Activated naive CD4-positive, alpha-beta T cell (primary cell): ENCODE measurements at places on chromosomes 2 and 18.

GRCh38 chr2:165268754-165269153, 29.5 kb downstream of the SCN2A start:
- DNase-seq = no peak

DNA sequence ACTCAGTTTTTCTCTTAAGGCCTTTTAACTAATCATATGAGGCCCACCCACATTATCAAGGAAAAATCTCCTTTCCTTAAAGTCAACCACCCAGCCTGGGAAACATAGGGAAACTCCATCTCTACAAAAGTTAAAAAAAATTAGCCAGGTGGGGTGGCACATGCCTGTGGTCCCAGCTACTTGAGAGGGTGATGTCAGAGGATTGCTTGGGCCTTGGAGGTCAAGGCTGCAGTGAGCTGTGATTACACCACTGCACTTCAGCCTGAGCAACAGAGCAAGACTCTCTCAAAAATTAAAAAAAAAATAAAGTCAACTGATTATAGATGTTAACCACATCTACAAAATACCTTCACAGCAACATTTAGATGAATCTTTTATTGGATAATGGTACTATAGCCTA, 5.8 kb downstream of the DPYSL5 start:
- DNase-seq = no peak

- DNase-seq = no peak
These were observed 107.1 kb upstream of the PKDCC start for GRCh38 chr2:41940745-41941063.

DNA sequence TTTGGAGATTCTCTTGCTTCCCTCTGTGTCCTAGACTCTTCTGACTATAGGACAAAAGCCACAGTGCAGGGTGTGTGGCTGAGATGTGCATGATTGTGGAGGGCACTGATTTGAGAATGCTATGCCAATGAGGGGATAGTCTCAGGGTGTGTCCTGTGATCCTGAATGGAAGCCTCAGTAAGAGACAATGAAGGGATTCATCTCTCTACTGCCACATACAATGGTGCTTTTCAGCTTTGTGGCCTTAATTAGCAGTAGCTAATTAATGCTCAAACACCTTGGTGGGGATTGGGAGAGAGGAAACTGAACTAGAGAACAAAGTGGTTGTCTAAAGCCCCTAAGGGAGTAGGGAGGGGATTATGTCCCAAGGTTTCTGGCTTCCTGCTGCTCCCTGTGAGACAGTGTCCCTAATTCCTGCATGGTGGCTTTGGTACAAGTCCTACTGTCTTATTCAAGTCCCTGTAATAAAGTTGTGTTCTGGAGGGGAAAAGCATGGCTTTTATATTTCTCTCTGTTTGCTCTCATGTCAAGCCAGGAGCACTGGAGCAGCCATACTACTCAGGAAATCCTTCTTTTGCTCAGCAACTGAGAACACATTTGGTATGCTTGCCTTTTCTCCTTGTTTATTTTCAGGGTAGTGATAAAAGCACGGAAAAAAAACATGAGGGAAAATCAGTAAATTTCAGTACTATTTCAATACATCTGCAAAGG, 415.2 kb upstream of the TCF4 start:
- no peak for DNase-seq

- DNase-seq = peak; percentile 78
These were observed 35.5 kb upstream of the HAAO start for GRCh38 chr2:42827647-42828486.

GRCh38 chr2:30567317-30567716, 120.3 kb downstream of the LCLAT1 start:
- no peak for DNase-seq

- DNase-seq = no peak
These were observed 158.1 kb upstream of the SPATS2L start for GRCh38 chr2:200148366-200148765.

DNA sequence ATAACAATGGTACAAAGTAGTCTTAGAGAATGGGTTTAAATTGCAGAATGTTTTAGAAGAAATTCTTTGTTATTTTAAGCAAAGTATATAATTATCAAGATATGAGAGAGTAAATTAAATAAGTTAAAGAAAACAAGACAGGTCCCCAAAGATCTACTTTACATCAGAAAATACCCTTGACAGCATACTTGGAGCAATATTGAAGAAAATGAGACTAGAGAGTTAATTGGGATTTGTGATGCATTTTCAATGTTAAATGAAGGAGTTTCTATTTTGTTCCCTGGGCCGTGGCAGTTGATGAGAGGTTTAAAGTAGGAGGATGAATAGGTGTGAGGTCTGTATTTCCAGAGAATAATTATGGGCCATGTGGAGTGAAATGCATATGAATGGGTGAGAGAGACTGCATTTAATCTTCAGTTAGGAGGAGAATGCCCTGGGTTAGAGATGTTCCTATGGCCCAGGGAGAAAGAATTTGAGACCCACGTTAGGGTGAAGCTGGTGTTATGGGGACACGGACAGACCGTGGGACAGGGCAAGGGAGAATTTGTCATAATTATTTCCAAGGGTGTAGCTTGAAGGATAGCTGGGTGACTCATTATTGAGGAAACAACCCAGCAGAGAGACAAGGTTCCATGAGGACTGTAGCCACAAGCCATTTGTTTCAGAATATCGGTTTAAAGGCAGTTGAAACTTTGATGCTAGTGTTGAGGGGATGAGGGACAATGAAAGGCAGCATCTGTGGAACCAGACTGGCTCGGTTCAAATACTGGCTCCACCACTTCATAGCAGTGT, 22.7 kb downstream of the MGAT5 start:
- DNase-seq = no peak

- no peak for DNase-seq
These were observed 90.1 kb downstream of the DPP4 start for GRCh38 chr2:161983866-161984265.

GRCh38 chr2:143171817-143172216, 42.6 kb downstream of the ARHGAP15 start:
- no peak for DNase-seq

DNA sequence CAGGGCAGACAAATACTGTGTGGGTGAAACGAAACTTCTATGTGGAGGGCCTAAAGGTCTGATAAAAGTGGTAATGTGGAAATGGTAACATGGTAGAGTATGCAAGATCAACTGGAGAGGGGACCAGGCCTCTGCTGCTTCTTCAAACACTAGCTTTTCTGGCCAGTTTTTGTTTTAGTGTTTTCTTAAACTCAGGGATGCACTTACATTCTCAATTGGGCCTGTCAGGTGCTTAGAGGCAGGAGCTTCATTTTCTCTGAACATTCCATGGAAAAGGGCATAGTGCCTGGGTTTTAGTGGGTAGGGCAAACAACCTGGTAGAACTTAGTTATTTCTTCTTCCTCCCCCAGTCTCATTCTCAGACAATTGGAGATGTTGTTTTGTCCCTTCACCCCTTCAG, 10.5 kb upstream of the ST3GAL5 start:
- no peak for DNase-seq

DNA sequence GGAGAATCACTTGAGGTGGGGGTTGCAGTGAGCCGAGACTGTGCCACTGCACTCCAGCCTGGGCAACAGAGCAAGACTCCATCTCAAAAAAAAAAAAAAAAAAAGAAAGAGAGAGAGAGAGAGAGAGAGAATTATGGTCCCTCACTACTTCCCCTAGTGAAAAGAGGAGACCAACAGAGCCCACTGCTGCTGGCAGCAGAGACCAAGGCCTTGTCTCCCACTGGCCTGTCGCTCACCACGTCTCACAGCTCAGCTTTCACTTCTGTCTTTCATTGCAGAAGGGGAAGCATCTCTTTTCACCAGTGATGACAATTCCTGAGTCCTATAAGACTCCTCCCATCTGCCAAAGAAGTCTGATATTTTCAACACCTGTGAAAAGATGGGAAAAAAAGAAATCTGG, 81.3 kb downstream of the CLHC1 start:
- DNase-seq = no peak

DNA sequence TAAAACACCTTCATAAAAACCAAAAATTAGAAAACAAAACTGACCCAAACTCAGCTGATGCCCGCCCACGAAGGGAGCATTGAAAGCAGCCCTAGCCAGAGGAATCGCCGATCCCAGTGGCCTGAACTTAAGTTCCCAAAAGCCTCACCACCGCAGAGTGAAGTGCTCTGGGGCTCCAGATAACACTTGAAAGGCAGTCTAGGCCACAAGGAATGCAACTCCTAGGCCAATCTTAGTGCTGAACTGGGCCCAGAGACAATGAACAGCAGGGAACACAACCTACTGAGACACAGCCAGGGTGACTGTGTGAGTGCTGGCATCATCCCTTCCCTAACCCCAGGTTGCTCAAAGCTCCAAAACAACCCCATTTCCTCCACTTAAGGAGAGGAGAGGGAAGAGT, 59.6 kb upstream of the CHN1 start:
- no peak for DNase-seq

DNA sequence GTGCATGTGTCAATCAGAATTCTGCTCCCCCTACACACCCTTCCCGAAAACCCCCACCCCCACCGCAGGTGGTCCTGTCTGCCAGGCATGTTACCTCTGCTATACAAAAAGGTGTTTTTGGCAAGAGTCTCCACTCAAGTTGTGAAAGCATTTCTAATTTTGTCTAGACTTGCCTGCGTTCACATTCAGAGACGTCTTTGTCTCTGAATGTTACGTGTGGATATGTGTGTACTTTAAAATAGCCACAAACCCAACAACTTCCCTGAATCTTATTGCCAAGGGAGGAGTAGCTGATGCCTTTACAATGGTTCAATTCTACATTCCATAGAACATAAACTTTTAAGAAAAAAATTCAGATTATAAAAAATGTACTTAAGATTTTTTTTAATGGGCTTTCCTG, 66.6 kb downstream of the ITGA4 start:
- no peak for DNase-seq

- DNase-seq = no peak
These were observed 317.6 kb upstream of the REG3G start for GRCh38 chr2:78707776-78708386.

DNA sequence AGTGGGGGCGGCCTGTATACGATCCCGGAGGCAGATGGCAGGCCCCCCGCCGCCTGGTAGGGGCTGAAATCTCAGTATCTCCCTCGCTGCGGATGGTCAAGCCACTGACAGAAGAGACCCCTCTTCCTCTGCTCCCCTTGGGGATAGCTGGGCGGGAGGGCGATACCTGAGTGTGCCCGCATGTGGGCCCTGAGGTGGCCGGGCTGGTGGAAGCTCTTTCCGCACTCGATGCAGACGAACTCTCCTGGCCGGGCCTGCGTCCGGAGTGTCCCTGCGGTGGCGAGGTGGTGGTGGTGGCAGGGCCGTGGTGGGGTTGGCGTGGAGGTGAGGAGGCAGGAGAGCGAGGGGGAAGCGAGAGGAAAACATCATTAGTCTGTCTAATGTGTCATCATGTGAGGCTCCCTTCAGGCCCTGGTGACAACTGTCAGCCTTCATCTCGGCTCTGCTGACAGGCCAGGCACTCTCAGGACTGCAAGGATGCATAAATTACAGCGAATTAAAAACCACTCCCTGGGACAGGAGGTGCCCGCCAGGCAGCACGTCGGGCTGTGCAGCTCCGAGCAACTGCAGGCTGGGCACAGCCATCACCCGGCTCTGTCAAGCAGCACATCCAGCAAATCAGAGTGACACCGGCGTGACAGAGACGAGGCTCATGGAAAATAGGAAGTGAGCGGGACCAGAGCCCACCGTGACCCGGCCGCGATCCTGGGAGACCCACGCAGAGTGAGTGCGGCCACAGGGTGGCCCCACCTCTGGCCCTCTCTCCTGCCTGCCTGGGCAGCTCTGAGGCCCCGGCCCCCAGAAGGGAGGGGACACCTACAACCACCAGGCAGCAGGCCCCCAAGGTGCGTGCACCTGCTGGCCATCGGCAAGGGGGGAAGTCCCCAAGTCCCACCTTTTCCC, 123.5 kb downstream of the ZNF516 start:
- no peak for DNase-seq

DNA sequence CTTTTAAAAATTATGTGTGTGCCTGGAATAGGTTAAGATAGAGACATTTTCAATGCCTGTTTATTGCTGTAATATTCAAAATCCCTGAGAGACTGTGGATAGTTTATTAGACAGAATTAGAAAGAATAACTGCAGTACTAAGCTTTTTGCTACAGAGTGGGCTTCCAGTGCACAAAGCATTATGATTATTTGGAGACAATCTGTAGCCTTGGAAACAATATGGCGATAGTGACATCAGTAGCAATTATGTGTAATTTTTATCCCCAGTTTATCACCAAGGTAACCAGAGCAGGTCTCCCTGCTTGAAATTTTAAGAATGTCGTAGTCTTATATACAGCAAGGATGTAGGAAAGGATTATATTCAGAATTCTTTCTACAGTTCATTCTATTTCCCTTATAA, 100.0 kb downstream of the MYO3B start:
- DNase-seq = no peak

- no peak for DNase-seq
These were observed 7.2 kb downstream of the RPIA start for GRCh38 chr2:88698498-88699233.

- no peak for DNase-seq
These were observed 56.8 kb downstream of the ATOH8 start for GRCh38 chr2:85810371-85811179.

GRCh38 chr2:241017228-241017940, 19.0 kb downstream of the SNED1 start:
- no peak for DNase-seq

DNA sequence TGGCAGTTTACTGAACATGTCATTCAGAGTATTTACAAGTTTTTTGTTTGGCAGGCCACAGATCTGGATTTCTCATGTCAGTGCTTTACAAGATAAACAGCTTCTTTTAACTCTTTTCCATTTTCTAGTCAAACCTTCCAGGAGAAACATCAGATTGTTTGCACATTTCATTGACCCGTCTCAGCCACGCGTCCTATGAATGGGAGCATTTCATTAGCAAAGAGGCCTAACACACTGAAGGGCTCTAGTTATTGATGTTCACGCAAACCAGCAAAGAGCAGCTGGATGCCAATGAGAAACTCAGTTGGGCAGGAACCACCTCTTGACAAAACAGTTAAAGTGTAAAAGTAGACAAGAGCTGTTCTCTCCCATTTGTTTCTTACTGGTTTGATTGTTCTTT, 29.2 kb upstream of the MFF start:
- no peak for DNase-seq
